ENCODE measurements at places on chromosomes 12 and 14.
A peak's percentile ranks its signal among the peaks of the same experiment; 100 is the strongest.

DNA sequence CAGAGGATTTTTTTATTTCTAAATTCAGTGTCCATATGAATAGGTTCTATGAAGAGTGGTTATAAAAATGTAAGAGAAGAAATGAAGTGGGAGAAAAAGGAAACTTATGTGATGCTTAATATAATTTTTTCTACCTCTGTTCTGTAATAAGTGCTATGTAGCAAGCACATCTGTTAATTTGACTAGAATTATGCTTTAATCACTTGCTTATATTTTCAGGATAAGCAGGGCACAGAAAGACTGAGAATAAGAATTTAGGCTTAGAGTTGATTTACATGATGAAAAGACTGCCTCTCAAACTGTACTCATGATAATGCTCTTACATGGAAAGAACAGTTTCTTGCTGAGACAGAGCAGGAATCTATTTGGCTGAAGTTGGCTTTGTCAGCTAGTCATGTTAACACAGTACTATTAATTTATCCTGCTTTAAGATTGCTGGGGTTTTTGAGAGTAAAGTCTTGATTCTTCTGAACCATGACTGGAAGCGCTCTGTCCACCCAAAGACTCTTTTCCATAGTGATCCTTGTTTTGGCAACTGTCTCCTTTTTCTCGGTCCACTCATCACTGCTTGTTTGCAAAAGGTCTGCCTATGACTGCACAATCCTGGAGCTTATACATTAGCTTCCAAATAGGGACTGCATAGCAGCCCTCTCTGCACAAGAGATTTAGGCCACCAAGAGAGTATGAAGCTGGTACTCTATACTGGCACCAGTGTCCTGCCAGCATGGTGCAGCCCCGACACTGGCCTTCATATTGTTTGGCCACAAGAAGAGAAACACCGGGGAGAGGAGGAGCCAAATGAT, 98.8 kb downstream of the AKAP6 start:
- DNase-seq: no peak

- DNase-seq: no peak
These were observed 20.1 kb upstream of the SLC6A12 start for GRCh38 chr12:234019-234418.

- DNase-seq: no peak
These were observed 53.0 kb upstream of the FUT8 start for GRCh38 chr14:65359503-65359902.

GRCh38 chr12:108856428-108857157, 790 bp downstream of the SSH1 start:
- DNase-seq: peak; percentile 44

DNA sequence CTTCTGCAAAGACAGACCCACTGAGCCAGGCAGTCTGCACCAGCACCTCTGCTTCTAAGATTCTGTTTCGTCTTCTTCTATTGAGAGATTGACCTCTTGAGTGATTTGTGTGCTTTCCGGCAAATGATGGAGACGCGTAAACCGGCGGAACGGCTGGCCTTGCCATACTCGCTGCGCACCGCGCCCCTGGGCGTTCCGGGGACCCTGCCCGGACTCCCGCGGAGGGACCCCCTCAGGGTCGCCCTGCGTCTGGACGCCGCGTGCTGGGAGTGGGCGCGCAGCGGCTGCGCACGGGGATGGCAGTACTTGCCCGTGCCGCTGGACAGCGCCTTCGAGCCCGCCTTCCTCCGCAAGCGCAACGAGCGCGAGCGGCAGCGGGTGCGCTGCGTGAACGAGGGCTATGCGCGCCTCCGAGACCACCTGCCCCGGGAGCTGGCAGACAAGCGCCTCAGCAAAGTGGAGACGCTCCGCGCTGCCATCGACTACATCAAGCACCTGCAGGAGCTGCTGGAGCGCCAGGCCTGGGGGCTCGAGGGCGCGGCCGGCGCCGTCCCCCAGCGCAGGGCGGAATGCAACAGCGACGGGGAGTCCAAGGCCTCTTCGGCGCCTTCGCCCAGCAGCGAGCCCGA, 703 bp downstream of the ASCL4 start:
- DNase-seq: no peak

GRCh38 chr12:50019524-50019923, 5.8 kb downstream of the RACGAP1 start:
- DNase-seq: no peak

- DNase-seq: no peak
These were observed 31.6 kb downstream of the TBC1D15 start for GRCh38 chr12:71871116-71871515.

DNA sequence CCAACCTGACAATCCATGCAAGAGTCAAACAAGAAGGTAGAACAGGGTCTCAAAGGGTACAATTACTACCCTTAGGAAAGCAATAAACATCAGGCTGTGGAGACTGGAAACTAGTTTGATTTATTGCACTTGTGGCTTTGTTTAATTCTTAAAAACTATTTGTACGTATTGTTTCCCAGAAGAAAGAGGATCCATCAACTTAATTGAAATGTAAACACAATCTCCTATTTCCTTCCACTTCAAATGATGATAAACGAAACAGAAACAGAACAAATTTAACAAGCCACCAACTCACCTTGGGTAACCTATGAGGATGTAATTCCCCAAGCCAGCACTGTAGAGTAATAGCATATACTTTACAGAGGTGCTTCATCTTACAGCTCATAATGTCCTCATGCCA, 8.0 kb downstream of the STXBP6 start:
- DNase-seq: no peak

- no peak for DNase-seq
These were observed 655.3 kb downstream of the SLC16A7 start for GRCh38 chr12:60251091-60251490.

DNA sequence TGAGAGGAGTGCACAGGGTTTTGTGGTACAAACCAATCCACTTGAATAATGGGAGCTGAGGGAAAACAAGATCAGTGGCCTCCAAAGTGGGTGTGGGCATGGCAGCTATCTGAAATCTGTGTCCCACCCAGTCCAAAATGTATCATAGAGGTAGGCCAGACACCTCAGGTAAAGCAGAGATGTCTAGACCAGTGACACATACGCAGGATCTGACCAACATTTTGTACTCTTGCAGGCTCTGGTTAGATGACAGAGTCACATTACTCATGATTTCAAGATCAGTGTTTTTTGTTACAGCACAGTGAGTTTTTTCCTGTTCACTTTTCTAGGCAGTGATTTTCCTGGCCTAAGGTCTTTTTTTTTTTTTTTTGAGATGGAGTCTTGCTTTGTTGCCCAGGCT, 211.8 kb downstream of the PCNX1 start:
- DNase-seq: no peak

DNA sequence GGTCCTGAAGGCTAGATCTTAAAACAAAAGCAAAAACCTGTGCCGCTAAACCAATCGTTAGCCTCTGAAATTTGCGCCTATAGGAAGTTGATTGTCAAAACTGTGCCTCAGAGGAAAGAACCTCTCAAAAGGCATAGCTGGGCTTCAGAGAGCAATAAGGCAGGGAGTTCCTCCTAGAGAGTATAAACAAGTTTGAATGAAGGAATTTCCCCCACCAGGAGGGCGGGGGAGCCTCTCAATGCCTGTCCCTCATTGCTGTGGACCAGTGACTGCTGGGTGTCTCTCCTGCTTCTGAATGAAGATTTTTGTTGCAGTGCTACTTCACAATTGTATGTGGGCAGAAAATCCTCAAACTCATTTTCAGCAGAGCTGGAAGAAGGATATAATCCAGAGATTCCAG, 88.6 kb downstream of the KCNK10 start:
- no peak for DNase-seq

- DNase-seq: peak; percentile 26
These were observed 242.5 kb upstream of the ATP2B1 start for GRCh38 chr12:89951050-89951693.

- no peak for DNase-seq
These were observed 235.5 kb downstream of the AKAP6 start for GRCh38 chr14:32564596-32564995.

GRCh38 chr12:113500782-113501311, 29.2 kb upstream of the LHX5 start:
- no peak for DNase-seq

DNA sequence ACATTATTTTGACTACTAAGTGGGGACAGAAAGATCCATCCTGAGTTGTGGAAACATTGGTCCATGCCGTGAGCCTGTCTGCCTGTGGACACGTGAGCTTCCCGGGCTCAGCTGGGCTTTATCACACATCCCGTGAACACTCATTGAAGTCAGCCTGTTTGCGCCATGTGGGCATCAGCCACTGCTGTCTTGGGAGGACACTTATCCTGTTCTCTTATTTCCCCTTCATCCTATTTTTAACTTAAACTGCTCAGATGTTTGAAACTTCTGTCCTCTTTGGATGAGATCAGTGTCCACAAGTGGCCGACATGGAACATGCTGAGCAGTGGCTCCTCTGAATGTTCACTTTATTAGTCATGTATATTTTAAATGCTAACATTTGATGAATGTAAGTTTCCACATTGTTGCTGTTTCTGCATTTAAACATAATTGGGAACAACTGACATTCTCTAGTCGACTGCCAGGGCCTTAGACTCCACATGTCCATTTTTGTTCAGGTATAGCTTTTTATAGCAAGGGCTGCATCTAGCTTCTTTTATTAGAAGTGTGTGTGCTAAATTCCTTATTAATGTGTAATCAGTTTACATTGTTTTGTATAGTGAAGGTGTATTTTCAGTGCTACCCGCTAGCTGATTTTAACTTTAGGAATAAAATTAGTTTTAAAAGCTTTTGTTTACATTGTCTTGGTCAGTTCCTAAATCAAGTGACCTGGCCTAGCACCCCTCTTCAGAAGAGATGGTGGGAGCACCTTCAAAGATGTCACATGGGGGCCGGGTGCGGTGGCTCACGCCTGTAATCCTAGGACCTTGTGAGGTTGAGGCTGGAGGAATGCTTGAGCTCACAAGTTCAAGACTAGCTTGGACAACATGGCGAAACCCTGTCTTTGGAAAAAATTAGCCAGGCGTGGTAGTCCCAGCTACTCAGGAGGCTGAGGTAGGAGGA, 24.0 kb downstream of the RNF34 start:
- DNase-seq: no peak

DNA sequence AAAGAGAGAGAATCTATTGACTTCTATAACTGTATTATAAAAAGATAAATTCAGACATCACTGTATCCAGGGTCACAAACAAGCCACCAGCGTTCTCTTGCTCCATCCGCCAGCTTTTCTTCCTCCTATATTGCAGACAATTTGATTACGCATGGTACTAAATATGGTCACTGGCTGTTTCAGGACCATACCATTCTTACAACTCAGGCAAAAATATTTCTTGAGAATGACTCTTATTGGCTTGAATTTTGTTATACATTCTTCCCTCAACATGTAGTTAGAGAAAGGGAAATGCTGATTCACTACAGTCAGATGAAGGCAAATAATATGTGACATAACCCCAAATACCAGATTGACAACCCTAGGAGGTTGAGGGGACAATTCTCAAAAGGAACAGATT, 101.3 kb downstream of the SLC6A15 start:
- DNase-seq: no peak

- no peak for DNase-seq
These were observed 22.6 kb upstream of the PKP2 start for GRCh38 chr12:32918890-32919801.

GRCh38 chr12:33223956-33224355, 215.7 kb downstream of the SYT10 start:
- DNase-seq: no peak

DNA sequence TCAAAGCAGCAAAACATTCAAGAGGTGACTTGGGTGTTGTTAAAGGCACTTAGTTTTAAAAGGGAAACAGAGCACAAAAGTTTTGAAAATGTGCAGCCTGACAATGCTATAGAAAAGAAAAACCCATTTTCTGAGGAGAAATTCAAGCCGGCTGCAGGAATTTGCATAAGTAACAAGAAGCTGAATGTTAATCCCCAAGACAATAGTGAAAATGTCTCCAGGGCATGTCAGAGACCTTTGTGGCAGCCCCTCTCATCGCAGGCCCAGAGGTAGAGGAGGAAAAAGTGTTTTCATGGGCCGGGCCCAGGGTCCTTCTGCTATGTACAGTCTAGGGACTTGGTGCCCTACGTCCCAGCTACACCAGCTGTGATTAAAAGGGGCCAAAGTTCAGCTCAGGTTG, 167.9 kb downstream of the PPFIA2 start:
- DNase-seq: no peak

DNA sequence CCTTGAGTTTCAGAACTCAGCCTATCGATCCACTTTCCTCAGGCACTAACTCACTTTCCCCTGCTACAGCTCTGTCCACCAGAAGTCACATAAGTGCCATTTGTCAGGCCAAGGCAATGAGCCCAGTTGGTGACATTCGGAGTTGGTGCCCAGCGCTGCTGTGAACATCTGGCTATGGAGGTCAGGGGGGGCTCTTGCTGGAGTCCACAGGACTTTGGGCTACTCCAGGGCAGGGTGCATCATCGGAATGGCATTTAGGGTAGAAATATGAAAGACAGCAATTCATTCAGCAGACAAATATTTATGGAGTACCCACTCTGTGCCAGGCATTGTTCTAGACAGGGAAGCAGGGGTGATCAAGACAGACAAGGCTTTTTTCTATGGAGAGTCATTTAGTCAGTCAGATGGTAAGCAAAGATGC, 1.5 kb upstream of the PPP1CC start:
- DNase-seq: peak; percentile 76

DNA sequence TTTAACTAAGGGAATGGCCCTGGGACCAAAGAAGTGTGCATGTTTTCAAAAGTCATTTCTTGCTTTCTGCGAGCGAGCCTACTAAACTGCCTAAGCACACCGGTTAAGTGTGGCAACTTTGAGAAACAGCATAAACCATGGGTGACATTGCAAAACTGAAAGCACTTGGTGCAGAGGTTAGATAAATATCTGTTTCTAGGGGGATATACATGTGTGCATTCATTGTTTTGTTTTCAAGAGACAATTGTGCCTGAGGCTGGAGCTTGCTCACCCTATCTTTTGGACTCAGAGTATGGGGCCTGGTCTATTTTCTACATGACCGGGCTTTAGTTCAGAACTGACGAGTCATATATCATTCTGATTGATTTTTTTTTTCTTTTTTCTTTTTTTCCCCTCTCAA, 923.4 kb downstream of the NRXN3 start:
- no peak for DNase-seq

GRCh38 chr14:69772082-69773017, 5.4 kb downstream of the SRSF5 start:
- DNase-seq: no peak

DNA sequence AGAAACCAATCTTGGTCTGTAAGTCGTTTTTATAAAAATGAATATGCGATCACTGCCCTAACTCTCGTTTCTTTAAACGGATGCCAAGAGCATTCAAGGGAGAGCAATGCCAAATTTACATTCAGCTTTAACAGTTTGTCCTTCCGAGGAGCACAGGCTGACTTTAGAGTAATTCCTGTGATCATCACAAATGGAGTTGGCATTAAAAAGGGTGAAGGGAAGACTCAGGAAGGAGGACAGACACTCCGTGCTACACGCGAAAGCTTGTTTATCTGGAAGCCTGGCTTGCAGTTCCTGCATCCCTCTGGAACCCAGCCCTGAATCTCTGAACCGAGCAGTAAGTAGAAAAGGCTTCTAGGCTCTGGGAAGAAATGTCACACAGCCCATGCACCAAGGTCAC, 78.4 kb downstream of the PAPOLA start:
- DNase-seq: no peak

- DNase-seq: no peak
These were observed 66.4 kb upstream of the SLC38A4 start for GRCh38 chr12:46892034-46892705.

- no peak for DNase-seq
These were observed 55.2 kb downstream of the PELI2 start for GRCh38 chr14:56173365-56173922.
